Pulmonary artery endothelial cell (primary cell): ENCODE measurements at places on chromosomes 1 and 21.
A peak's percentile ranks its signal among the peaks of the same experiment; 100 is the strongest.

DNA sequence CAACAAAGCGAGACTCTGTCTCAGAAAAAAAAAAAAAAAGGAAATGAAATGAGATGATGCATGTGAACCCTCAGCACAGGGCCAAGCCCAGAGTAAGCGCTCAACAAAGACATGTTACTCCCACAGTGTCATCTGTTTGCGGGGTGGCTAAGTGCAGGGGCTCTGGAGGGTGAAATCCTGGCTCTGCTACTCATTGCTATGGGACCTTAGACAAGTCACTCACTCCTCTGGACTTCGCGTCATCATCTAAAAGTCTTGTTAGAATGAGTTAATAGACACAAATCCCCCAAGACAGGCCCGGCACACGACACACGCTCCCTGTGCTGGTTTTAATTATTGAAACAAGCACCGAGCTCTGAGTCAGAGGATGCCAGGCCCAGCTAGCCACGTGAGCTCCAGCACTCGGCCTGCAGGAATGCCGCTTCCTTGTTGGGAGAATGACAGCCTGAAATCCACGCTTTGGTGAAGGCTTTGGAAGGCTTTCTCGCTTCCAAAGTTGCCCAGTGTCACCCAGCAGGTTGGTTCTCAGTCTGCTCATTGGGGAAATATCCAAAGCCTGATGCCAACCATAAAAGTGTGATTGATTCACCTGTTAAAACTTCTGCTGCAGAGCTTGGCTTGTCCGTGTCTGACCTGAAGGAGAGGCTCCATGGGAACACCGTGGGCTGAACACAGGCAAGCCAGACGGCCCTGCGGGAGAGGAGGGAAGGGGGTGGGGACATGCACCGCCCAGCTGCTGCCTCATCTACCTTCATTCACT, 36.7 kb upstream of the TARDBP start:
- DNase-seq, result no peak

DNA sequence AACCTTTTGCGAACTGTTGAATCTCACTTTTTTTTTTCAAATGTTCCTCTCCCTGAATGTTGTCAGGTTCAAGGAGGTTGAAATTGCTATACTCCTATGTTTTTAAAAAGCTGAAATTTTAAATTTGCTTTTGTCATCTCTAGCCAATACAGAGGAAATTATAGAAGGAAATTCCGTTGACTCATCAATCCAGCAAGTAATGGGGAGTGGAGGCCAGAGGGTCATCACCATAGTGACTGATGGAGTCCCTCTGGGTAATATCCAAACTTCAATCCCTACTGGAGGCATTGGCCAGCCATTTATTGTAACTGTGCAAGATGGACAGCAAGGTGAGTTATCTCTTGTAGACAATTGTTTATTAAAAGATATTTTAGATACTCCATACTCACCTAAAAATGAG, 36.3 kb downstream of the GABPB2 start:
- peak; percentile 47 for DNase-seq

GRCh38 chr1:8122160-8122476, 96.0 kb upstream of the ERRFI1 start:
- DNase-seq, result peak; percentile 53

- DNase-seq, result no peak
Measured at GRCh38 chr1:63612564-63612963, 19.4 kb downstream of the PGM1 start.

- DNase-seq, result no peak
Measured at GRCh38 chr21:21713651-21714180, 715.5 kb downstream of the NCAM2 start.

- DNase-seq, result no peak
Measured at GRCh38 chr1:3662080-3662671, 9.9 kb downstream of the TP73 start.

DNA sequence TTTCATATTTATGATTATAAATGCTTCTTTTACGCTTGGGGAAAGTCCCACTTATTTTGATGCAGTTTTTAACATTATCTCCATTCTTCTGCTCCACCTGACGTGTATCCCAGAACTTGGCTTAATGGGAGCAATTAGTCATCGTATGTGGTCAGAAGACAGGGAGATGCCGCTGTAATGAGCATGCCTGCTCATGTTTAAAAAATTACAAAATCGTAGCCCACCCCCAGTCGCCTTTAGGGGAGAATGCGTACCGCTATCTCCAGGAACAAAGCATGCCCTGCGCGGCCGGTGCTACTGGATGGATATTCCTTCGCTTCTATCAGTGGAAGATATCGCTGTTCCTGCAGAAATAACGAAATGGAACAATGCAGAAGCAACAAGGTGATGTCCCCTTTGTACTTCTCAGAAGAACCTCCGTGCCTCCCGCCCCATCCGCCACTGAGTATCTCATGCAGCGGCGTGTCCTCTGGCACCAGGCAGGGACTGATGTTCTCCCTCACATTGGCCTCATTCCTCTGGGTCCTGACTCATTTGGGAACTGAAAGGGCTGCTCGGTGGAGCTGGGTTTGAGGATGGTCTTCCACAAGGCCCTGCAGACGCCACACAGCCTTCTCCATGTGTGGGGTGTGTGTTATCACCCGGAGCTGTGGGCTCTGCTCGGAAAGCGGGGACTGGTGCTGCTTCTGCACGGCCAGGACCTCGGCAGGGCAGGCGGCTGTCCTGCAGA, 116.3 kb upstream of the COL6A1 start:
- no peak for DNase-seq

- no peak for DNase-seq
Measured at GRCh38 chr1:87249803-87250202, 78.9 kb upstream of the LMO4 start.

DNA sequence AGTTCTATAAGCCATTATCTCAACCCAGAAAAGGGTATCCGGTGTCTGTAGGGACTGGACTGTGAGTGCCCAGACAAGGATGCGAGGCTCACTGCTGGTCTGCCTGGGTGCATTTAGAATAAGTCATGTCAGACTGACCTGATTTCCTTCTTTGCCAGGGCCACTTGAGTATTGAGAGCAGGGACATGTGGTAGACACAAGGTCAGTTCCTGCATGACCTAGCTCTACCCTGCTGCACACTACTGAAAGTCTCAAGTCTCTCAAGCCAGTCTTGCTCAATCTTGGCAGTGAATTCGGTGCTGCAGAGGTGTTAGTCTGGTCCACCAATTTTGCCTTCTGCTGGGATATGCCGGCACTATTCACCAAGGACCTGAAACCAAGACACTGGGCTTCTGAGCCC, 180.1 kb downstream of the C1orf94 start:
- DNase-seq, result no peak

GRCh38 chr1:219952361-219952760, 24.0 kb upstream of the SLC30A10 start:
- no peak for DNase-seq

DNA sequence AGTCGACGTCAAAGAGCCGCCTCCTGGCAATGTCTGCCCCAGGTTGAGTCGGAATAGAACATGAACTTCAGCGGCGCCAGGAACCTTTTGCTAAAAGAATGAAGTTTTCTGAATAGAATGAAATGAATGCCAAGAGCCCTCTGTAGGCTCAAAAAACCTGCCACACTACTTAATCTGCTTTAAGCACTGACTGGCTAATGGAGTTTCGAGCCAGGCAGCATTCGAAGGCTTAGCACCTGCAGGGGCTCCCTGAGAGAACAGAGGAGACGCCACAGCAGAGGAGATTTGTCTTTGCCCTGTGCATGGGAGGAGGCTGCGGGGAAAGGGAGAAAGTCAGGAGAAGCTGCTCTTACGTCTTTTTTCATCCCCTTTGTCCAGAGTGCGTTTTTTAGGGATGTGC, 641.7 kb downstream of the AJAP1 start:
- no peak for DNase-seq

- no peak for DNase-seq
Measured at GRCh38 chr1:198903621-198904020, 264.8 kb downstream of the PTPRC start.

DNA sequence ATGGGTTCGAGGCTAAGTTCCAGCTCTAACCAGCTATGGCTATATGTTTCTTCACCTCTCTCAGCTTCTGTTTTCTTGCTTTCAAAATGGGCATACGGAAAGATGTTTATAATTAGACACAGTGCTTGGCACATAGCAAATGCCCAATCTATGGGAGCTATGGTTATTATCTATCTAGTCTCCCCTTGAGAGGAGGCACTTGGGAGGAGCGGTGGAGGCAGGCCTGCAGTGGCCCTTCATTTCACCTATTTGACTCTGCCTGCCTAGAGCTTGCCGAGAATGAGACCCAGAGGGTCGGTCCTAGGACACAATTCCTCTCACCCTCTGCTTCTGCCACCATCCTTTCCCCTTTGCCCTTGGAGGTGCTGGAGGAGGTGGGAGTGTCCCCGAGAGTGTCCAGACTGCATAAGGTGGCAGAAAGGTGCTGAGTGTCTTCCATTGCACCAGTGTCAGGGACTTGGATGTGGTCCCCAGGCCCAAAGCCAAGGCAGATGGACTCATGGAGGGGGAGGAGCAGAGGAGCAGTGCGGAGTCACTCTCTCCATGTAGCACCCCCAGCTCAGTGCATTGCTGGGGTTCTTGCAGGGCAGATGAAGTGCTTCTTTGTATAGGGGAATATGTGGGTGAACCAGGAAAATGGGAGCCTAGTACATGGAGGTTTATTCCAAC, 9.0 kb downstream of the LGR6 start:
- no peak for DNase-seq

- no peak for DNase-seq
Measured at GRCh38 chr21:33839167-33839716, 76.4 kb downstream of the ATP5PO start.

DNA sequence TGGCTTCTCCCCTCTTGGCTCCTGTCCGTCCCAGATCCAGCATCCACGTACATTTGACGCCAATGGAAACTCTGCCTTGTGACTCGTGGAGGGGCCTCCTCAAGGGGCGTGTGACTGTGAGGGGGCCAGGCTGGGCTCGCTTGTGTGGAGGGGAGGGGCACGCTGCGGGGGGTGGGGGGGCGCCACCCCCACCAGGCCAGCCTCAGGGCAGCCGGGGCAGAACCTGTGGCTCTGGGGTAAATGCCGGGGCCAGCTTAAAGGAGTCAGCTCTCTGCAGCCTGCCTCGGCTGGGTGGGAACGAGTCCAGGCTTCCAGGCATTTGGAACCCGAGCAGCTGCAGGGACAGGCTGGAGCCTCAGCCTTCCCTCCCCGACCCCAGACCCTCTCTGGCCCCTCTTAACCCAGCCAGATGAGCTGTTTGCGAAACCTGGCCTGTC, 94.1 kb downstream of the SIK1 start:
- no peak for DNase-seq

DNA sequence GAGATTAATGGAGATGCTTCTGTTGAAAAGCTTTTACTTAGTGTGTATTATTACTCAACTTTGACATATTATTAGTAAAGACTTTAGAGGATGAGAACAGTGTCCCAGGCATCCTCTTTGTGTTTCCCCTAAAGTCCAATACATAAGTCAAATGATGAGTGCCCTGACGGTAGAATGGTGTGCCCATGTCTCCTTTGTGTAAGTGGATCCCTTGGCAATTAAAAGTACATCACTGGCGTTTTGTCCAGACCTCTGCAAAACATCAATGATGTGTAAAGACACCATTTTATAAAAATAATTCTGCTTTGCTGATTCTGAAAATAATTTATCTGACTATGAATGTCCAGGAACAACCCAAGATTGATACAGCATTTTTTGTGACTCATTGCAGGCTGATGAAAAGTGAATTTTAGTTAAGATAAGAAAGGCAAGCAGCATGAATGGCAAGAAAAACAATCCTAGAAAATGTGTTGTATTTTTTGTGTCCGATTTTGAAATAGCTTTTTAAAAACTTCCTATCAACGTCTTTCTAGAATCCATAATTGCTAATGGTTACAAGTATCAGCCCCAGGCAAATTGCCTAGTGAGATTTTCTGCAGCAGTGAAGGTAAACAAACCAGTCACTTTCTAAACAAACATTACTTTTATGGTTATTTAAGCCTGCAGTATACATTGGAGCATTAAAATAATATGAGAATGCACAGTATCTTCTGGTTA, 251.5 kb downstream of the PTPRC start:
- no peak for DNase-seq

GRCh38 chr1:42886800-42887199, 40.4 kb downstream of the ZNF691 start:
- DNase-seq, result no peak

GRCh38 chr1:7579831-7580804, 191.0 kb upstream of the VAMP3 start:
- no peak for DNase-seq

DNA sequence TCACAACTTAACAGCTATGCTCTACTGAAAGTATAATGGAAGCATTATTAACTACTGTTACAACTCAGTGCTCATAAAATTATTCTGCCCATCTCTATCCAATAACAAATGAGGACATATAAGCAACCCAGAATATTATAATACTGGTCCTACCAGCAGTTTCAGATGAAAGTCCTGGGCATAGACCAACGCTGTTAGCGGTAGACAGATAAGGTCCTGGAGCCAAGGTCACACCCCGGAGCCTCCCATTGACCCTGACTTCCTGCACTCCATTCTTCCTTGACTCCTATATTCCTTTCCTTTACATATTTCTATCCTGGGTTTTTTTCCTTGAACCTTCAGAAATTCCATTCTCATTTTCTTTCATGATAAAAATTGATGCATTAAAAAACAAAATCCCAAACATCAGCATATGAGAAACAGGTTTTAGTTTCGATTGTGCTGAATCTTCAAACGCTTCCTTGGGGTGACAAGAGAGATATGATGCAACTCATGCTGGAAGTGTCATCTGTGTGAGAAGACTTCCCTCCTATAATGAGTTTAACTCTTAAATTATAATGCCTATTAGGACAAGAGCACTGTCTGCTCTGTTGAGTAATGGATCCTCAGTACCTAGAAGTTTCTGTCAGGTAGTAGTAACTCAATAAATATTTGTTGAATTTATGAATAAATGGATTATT, 831.1 kb downstream of the LRRIQ3 start:
- DNase-seq, result no peak

DNA sequence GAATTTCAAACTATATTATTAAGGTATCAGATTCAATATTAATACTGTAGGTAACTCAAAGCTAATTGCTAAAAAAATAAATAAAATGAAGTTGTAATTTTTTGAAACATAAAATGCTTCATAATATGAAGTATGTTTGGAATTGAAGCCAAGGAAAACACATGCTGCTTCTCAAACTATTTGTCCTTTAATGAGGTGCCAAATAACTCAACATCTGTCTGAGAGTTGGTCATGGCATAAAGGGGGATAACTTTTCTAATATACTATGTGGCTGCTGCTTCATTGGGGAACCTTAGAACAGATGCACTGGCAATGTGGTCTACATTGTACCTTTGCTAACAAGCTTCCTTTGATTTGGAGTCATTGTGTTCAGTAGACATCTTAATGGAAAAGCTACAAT, 96.7 kb downstream of the PDE4B start:
- no peak for DNase-seq

DNA sequence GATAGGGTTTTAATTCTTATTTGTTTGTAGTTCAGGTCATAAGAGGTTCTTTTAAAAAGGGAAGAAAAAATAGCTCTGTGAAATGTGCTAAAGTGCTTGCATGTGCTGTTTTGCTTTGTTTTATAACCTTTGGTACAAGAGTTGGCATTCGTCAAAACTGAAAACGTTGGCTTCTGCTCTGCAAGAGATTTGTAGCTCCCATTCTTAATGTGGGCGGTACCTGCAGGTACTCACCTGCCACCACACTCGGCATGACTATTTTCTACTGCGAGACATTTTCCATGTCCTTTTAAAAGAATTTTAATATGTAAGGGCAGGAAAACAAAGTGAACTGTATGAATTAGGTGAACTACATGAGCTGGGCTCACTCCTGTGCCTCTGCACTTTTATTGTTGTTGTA, 92.6 kb downstream of the ADARB1 start:
- no peak for DNase-seq

GRCh38 chr1:165173409-165173808, 183.1 kb downstream of the LMX1A start:
- DNase-seq, result no peak

- DNase-seq, result no peak
Measured at GRCh38 chr1:33146003-33146402, 35.8 kb downstream of the TRIM62 start.
